HFFc6 (cell line): ENCODE measurements at places on chromosomes 5 and 9.
A peak's percentile ranks its signal among the peaks of the same experiment; 100 is the strongest.

- no peak for DNase-seq
These were observed 43.6 kb downstream of the SLC6A3 start for GRCh38 chr5:1401536-1402138.

GRCh38 chr9:112581469-112582176 is 95.0 kb downstream of the KIAA1958 start:
- DNase-seq: no peak

DNA sequence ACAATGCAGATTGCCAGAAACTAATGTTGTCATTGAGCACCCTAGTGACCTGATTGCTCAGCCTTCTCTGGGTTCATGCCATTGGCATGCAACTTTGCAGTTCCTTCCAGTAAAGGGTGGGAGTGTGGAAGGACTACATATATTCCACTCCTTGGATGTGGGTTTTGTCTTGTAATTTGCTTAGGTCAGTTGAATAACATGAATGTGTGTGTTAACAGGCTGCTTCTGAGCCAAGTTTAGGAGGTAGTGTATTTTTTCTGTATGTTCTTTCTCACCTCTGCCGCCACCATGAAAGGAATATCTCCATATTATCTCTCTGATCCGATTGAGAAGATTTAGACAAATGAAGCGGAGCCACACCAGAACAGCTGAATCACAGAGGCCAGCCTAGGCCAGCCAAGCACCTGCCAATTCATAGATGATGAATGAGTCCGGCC is 1929.6 kb upstream of the CDH6 start:
- no peak for DNase-seq

DNA sequence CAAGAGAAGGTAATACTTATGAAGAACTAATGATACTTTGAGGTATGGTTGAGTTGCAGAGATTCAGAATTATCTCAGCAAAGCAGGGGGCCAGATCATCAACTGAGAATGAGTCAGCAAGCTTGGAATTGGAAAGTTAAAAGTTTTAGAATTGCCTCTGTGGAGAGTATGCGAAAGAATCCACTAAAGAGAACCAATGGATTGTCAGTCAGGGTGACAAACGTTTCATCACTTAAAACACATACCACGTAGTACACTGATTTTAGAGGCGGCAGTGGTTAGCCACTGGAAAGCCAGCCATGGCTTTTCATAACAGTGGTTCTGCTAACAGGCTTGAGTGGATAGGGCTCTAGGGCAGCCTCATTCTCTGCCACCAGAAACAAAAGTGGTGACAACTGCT is 30.7 kb downstream of the AOPEP start:
- DNase-seq: peak; percentile 30

DNA sequence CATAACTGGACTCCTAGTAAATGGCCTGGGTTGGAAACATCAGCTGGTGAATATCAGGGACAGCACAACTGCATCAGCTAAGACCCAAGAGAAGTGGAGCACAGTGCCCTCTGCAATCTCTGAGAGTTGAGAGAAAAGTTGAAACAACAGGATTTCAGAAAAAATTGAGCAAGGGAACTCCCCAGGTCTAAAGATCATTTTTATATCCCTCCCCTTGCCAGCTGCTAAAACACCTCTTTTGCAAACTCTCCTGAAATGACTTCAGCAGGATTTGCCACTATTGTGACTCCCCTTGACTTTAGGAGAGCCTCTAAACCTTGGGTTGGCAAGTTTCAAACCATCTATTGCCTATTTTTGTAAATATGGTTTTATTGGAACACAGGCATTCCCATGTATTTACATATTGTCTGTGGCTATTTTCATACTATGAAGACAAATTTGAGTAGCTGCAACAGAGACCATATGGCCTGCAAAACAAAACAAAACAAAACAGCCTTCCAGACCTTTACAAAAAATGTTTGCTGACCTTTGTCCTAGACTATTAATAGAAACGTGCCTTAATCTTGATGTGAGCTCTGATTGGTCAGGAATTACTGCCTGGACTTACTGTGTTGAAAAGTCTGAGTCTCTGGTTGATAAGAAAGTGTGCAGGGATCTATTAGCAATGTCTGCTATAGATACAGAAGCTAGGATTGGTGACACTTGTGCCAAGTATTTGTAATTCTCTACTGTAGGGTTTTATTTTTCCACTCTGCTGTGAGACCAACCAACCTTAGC is 37.7 kb upstream of the PLPPR1 start:
- DNase-seq: no peak

DNA sequence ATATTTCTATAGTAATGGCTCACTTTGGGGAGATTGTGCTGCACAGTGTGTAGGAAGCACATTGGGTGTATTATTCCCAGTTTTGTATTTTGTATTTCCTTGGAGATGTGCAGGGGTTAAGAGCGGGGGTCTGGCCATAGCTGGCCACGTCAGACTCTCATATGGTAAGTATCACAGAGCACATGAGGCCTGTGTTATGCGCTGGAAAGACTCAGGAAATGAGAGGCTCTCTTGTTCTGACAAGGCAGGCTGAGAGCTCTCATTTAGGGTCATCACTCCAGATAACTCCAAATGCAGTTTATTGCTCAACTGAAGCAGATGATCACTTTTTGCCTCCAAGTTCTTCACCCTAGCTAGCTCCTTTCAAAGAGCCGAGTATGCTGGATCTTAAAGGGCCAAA is 205.7 kb downstream of the NTRK2 start:
- no peak for DNase-seq

GRCh38 chr5:154197801-154198491 is 7.4 kb downstream of the GALNT10 start:
- peak; percentile 40 for DNase-seq

DNA sequence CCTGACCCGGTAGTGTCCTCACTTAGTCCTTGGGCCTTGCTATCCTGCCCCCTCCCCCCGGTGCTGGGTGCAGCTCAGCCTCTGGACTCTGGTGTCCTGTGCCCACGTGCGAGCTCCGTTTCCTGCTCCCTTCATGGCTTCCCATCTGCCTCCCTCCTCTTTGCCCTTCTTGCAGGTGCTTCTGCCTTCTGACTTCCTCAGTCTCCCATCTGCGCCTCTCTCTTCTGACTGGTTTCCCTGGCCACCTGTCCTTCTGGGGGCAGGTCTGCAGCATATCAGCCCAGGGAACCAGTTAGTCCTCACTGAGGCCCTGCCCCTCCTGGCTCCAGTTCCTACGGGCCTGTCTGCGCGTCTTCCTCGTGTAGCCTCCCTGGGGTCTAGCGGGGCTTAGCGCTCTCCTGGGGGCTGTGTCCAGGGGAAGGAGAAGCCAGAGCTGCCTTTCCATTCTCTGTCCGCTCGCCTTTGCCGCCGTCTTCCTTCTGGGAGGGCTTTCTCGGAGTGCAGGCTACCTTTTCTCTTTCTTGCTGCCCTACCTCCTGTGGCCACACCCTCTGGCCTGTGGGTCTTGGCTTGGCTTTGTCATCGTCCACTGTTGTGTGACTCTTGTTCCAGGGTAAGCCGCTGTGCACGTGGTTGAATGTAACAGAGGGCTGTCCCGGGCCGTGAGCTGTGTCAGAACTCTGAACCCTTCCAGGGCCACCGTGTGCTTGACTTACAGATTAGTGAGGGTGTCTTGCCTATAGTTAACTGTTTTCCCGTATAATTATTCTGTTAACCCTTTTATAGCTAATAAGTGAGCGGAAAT is 51.8 kb downstream of the EHMT1 start:
- DNase-seq: no peak

- DNase-seq: peak; percentile 11
These were observed 7.3 kb upstream of the TCF7 start for GRCh38 chr5:134106991-134107701.

DNA sequence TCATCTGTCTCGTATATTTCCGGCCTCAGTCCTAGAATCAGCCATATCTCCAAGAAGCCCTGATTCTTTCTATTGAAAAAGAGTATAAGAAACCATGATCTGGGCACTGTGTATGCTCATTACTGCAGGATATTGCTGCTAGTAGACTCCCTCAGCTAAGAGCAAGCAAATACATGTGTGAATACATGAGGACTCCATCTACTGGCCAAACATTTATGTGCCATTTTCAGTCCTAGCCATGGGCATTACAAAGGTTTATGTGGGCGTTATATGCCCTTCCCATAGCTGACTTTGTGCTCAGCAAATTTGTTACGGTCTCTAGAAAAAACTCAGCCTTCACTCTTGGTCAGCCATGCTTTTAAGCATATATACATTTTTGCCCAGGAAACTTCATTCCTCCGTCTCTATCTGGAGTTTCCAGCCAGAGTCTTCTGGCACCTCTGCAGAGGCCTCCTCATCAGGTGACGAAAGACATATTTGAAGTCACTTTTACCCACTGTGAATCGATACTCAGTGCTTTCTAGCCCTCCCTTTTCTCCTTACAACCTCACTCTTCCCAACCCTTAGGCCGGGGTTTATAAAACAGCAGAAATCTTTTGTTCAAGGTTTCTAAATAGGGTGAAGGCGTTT is 1495.6 kb upstream of the CDH6 start:
- DNase-seq: no peak

GRCh38 chr9:16058131-16058549 is 505.3 kb downstream of the CCDC171 start:
- peak; percentile 46 for DNase-seq

DNA sequence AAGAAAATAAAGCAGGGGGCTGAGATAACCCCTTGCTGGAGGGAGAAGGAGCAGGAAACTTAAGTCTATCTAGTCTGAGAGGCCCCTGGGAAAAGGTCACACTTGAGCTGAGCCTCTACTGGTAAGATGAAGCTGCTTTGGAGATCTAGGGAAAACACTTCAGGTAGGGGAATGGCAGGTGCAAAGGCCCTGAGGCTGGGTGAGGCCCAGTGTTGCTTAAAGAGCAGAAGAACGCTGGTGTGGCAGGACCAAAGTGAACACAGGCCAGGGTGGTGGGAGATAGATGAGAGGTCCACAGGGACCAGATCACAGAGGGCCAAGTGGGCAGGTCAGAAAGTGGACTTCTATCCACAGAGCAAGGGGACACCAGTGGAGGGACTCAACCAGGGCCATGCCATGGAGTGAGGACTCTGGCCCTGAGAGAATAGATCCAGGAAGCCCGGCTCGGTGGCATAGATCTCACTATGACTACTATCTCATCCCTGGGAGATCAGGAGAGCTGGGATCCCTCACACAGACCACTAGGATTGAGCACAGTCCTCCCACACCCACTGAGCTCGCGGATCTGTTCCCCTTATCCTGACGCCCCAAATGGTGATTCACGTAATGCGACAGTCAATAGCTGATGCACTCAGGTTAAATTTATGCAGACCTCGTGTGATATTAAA is 17.6 kb upstream of the NEURL1B start:
- no peak for DNase-seq

- DNase-seq: peak; percentile 25
These were observed 48.7 kb upstream of the C5orf58 start for GRCh38 chr5:170183816-170184687.

DNA sequence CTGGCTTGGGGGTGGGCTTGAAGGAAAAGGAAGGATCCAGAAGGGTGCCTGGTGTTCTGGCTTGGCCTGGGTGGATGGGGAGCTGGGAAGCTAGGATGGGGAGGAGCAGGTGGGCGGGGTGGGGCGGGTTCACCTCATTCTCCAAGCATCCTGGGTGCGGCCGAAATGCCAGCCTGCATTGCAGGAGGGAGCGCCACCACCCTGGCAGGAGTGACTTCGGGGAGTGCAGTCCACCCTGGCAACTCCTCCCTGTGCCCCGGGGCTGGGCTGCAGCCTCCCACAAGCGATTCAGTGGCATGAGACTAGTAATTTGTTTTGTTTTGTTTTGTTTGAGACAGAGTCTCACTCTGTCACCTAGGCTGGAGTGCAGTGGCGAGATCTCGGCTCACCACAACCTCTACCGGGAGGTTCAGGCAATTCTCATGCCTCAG is 5.5 kb downstream of the TTC16 start:
- DNase-seq: no peak

- DNase-seq: peak; percentile 52
These were observed 273.6 kb upstream of the TAS2R1 start for GRCh38 chr5:9903801-9904200.

DNA sequence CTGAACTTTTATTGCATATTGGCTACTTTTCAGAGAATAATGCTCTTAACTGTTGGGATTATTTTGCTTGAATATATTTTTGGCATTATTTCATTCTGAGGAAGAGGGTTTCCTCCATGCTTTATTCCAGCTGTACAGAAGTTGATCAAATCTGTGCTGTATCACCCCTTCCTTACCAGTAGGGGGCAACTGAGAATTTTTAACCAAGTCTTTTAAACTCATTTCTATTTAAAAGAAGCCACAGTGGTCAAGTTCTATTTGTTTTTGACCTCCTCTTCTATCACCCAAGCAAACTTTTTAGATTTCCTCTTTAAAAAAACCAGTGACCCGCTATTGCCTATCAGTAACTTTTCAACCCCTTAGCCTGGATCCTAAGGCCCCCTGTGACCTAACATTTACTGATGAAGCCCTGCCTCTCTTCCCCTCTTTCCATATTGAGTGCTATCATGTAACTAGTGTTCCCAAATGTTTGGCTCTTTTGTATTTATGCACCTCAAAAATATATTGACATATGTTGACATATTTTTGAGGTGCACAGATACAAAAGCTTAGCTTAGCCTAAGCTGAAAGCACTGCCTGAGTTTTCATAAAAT is 80.6 kb downstream of the FBXO4 start:
- peak; percentile 23 for DNase-seq

DNA sequence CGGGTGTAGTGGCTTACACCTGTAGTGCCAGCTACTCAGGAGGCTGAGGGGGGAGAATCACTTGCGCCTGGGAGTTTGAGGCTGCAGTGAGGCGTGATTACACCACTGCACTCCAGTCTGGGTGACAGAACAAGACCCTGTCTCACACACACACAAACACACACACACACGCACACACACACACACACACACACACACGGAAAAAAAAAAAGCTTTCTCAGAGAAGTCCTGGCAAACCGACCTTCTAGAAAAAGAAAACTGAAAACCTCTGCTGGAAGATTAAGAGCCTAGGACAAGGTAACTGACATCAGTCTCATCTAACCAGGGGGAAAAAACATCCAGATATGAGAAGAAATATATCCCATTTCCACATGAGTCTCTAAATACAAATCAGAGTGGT is 140.3 kb upstream of the RETREG1 start:
- no peak for DNase-seq

DNA sequence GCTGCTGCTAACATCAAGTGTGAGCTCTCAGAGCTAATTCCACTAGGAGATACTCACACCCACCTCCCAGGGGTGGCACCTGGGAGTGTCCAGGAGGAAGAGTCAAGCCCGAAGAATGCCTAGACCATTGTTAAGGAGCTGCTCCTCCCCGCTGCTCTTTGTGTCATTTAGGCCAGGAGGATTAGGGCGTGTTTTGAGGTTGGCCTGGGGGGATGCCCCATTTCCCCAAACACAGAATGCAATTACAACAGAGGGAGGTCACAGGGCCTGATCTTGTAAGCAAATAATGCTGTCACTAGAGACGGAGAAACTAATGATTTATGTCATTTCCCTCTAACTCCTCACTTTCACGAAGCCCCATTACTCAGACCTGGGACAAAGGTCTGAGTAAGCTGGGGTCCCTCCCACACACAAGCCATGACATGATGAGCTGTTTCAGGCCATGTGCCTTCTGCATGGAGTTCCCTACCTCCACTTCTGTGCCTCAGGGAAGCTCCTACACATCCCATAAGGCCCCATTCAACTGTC is 312.5 kb downstream of the ACTL7B start:
- DNase-seq: peak; percentile 37

- no peak for DNase-seq
These were observed 4.0 kb upstream of the GADD45G start for GRCh38 chr9:89600831-89601230.

GRCh38 chr9:36029765-36030528 is 6.8 kb upstream of the RECK start:
- peak; percentile 97 for DNase-seq

GRCh38 chr5:10173716-10174115 is 76.0 kb downstream of the ATPSCKMT start:
- DNase-seq: no peak

- DNase-seq: peak; percentile 21
These were observed 44.7 kb upstream of the NDFIP1 start for GRCh38 chr5:142063878-142064331.
